Mesothelial cell of epicardium (in vitro differentiated cells): ENCODE measurements at places on chromosomes 1 and 21. TPM values are rescaled to one million over a fixed set of nuclear protein-coding genes. Genes with fewer than 3 reads are reported as not detected.

DNA sequence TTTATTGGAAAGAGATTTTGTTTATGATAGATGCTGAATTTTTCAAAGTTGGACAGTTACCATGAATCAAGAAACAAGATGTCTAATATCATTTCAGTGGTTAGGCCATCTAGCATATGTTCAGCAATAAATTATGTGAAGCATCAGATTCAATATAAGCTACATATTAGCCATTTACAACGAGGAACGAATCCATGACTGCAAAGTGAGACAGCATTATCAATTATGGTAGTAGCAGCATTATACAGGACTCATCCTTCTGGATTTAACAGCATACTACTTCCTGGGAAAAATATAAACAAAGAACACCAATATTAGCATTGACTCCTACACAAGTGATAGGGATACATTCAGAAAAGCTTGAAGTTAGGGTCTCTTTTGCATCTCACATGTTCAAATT lies 59.1 kb downstream of the LRRC53 start:
- no peaks in the 10 kb centered on the region for H3K36me3 ChIP-seq
- H3K27me3 ChIP-seq: no peaks in the 10 kb centered on the region
- DNase-seq: no peak
- H3K4me3 ChIP-seq: no peak overlapping the region
- no peak overlapping the region for H3K27ac ChIP-seq

DNA sequence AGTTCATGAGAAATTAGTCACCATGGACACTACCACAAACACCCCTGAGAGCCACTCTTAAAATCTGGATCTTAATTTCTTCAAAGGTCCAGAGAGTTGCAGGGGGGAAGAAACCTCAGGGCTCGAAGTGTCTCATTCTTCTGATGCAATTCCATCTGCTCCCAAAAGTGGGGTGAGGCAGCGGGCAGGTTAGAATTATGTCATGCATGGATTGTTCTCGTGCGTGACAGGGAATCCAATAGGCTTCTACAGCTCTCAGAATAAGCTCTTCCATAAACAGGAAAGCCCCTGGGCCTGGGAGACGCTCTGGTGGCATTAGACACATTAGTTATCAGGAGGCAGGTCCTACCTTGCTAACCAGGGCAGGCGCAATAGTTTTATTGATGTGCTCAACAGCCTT lies 8.4 kb downstream of the ENO1 start:
- H3K4me1 ChIP-seq: peaks cover 39% of the 10 kb centered on the region
- H3K27ac ChIP-seq: peak overlapping the region; percentile 28
- peaks cover 53% of the 10 kb centered on the region for H3K36me3 ChIP-seq
- no peaks in the 10 kb centered on the region for H3K27me3 ChIP-seq

GRCh38 chr1:17066361-17067068 lies 12.7 kb upstream of the SDHB start:
- no peak overlapping the region for H3K27ac ChIP-seq
- no peak for DNase-seq
- H3K27me3 ChIP-seq: no peaks in the 10 kb centered on the region
- H3K4me1 ChIP-seq: no peaks in the 10 kb centered on the region
- no peak overlapping the region for H3K4me3 ChIP-seq

DNA sequence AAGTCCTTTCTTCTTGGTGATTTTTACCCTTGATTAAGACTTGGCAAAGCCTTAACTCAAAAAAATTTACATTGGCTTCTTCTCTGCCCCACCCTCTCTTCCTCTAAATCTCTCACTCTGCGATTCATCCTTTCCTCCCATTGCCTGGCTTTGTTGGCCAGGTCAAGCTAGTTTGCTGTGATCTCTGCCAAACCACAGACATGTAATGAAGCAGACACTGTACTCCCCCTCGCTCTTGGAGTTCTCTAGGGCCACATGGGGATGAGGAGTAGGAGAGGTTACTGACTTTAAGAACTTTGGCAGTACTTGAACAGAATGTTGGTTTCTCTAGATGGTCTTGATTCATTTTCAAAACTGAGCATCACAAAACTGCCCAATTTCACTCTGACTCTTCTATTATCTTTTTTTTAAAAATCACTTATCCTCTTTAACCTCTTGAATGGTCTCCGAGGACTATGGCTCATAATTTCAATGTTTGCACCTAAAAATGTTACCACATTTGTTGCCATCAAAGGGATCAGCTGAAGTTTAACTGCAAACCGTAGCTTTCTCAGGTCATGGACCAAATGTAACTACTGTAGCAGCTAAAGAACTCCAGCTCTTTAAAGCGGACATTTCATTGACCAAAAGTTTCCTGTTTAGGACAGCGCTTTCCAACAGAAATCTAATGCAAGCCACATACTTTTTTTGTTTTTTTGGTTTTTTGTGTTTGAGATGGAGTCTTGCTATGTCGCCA lies 62.7 kb upstream of the IPO9 start:
- DNase-seq: no peak
- peaks cover 21% of the 10 kb centered on the region for H3K4me1 ChIP-seq
- H3K27me3 ChIP-seq: no peaks in the 10 kb centered on the region

DNA sequence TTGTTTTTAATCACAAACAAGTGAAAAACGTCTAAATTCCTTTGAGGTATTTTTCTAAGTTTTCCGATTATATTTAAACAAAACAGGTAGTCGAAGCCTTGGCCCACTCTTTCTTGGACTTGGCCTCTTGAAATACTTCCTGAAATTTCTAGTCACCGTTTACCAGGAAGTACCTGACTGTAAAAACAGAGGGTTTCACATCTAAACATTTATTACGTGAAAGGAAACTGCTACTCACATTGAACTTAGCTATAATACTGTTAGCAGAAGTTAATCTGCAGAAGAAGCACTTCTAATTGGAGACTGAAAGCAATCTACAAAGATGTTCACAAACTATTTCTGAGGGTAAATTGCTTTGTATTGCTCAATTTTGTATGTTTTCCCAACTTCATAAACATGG lies 526.0 kb upstream of the ADGRL4 start:
- no peak overlapping the region for H3K27ac ChIP-seq
- no peaks in the 10 kb centered on the region for H3K27me3 ChIP-seq
- DNase-seq: no peak
- H3K4me3 ChIP-seq: no peak overlapping the region

DNA sequence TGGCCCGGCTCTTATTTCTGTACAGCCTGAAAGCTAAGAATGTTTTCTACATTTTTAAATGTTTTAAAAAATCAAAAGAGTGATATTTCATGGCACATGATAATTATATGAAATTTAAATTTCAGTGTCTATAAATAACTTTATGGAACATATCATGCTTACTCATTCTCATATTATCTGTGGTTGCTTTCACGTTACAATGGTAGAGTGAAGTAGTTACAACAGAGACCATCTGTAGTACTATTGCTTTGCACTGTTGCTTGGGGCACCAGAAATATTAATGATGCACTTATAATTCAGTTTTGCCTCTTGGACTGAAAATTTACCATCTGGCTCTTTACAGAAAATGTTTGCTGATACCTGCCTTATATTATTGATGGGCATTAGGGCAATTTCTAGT lies 481.6 kb downstream of the PLPP3 start:
- no peak for DNase-seq
- H3K27ac ChIP-seq: no peak overlapping the region
- no peaks in the 10 kb centered on the region for H3K27me3 ChIP-seq
- peaks cover 40% of the 10 kb centered on the region for H3K4me1 ChIP-seq
- H3K36me3 ChIP-seq: no peaks in the 10 kb centered on the region
- H3K4me3 ChIP-seq: no peak overlapping the region

- peak overlapping the region; percentile 5 for H3K27ac ChIP-seq
- no peak overlapping the region for H3K4me3 ChIP-seq
- no peaks in the 10 kb centered on the region for H3K36me3 ChIP-seq
Observed at GRCh38 chr1:224733027-224733911, 117.2 kb downstream of the CNIH3 start.

GRCh38 chr1:47839433-47839760 lies 157.8 kb downstream of the TRABD2B start:
- no peak for DNase-seq
- H3K36me3 ChIP-seq: peaks cover 6% of the 10 kb centered on the region
- peaks cover 11% of the 10 kb centered on the region for H3K4me1 ChIP-seq
- no peak overlapping the region for H3K4me3 ChIP-seq
- H3K27ac ChIP-seq: no peak overlapping the region
- peaks cover 25% of the 10 kb centered on the region for H3K27me3 ChIP-seq

DNA sequence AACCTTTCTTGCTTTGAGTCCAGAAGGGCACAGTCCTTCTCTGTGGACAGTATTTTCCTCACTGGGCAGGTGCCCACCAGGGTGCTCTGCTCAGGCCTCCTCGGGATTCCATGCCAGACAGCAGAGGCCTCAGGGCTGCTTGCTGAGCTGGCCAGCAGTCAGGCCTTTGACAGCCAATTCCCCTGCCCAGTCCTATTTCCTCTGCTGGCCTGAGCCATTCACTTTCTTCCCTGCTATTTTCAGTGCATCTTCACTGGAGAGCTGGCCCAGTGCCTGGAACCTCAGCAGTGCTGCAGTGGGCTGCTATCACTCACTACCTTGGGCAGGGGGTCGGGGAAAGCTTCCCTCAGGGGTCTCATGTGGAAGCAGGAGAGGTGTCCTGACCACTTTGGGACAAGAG lies 33.2 kb downstream of the KCNA10 start:
- H3K27ac ChIP-seq: no peak overlapping the region
- peaks cover 25% of the 10 kb centered on the region for H3K27me3 ChIP-seq
- H3K4me3 ChIP-seq: no peak overlapping the region

- no peaks in the 10 kb centered on the region for H3K36me3 ChIP-seq
- H3K4me1 ChIP-seq: no peaks in the 10 kb centered on the region
- no peak for DNase-seq
- H3K27ac ChIP-seq: no peak overlapping the region
- H3K4me3 ChIP-seq: no peak overlapping the region
Observed at GRCh38 chr1:69613414-69613813, 45.7 kb downstream of the LRRC7 start.

- no peak for DNase-seq
- H3K27ac ChIP-seq: no peak overlapping the region
- H3K36me3 ChIP-seq: no peaks in the 10 kb centered on the region
- H3K4me3 ChIP-seq: no peak overlapping the region
- no peaks in the 10 kb centered on the region for H3K4me1 ChIP-seq
- H3K27me3 ChIP-seq: no peaks in the 10 kb centered on the region
Observed at GRCh38 chr1:40438391-40439015, 11.8 kb upstream of the ZFP69B start.

GRCh38 chr1:84851839-84852238 lies 41.2 kb downstream of the LPAR3 start:
- no peak overlapping the region for H3K4me3 ChIP-seq
- peaks cover 14% of the 10 kb centered on the region for H3K4me1 ChIP-seq
- no peaks in the 10 kb centered on the region for H3K36me3 ChIP-seq
- no peak for DNase-seq

DNA sequence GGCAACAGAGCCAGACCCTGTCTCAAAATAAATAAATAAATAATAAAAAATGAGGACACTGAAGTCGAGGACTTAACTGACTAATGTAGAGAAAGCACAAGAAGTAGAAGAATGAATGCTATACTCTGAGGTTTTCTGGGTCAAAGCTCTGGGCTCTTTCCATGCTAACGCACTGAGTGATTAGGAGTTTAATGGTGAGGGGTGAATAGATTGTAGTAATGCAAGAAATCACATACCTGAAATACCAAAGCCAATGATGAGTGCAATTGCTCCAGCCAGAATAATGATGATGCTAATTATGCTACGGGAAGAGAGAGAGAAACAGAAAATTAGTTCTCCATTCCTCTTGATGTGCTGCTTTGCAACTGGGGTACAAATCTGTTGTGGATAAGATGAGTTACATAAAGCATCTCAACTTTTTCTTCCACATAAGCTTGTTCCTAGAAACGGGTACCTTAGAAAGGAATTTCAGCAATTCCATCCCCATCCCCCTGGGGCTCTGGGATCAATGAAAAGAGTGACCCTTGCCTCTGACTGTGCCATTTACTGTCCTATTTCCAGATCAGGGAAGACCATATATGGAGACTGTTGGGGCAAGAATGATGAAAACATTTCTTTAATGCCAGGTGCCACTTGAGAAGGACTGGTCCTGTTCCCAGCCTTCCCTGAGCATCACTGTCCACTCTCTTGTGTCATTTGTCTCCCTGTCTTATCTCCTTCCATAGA lies 40.7 kb downstream of the VTCN1 start:
- H3K27ac ChIP-seq: peak overlapping the region; percentile 30
- peaks cover 16% of the 10 kb centered on the region for H3K4me1 ChIP-seq
- H3K36me3 ChIP-seq: peaks cover 8% of the 10 kb centered on the region
- DNase-seq: no peak
- no peaks in the 10 kb centered on the region for H3K27me3 ChIP-seq

ALDH4A1 gene
- total RNA-seq: 10.7 to 11.5 TPM (median 11.5 TPM) in 3 replicates

C1orf21 gene
- 33.1 to 34.7 TPM (median 34.3 TPM) in 3 replicates for total RNA-seq

RNF223 gene
- total RNA-seq: 0.27 to 0.57 TPM (median 0.40 TPM) in 3 replicates

CSF3R gene
- 2.5 to 4.0 TPM (median 2.8 TPM) in 3 replicates for total RNA-seq

OVAAL gene
- not detected in 3 replicates for total RNA-seq
